ENCODE measurements at places on chromosomes 11 and 22. TPM values are rescaled to one million over a fixed set of nuclear protein-coding genes. Genes with fewer than 3 reads are reported as not detected.
A peak's percentile ranks its signal among the peaks of the same experiment; 100 is the strongest.

- no peak for DNase-seq
Observed at GRCh38 chr22:49306632-49307480, 520.8 kb downstream of the BRD1 start.

GRCh38 chr11:92663539-92663938 is 305.9 kb upstream of the MTNR1B start:
- no peak for DNase-seq

DNA sequence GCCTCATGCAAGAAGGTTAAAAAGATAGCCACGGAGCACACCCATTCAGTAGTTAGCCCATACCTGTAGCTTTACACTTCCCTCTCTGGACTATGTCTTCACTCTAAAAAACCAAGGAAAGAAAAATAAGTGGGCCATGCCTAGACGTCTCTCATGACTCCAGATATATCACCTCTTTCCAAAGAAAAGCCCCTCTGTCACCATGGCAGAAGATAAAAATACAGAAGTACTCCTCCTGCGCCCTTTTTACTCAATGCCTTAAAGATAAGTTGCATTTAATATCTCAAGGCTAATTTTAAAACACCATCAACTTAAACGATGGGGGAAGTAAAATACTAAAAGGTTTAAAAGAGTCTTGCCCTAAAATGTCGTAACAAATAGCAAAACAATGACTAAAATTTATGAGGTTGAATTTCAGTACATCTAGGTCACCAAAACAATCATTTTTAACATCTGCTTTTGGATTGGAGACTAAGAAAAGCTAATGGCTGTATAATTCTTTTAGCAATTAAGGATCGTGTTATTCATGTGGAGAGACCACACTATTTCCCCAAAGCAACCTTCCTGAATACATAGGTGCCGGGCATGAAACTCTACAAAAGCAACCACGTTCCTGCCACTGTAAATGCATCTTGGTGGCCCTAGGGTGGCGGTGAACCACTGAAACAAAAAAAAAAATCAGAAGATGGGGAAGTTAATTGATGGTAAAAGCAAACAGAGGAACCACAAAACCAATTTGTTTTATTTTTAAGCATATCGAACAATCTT is 46.0 kb downstream of the CELF1 start:
- peak; percentile 50 for DNase-seq

The RASL10A gene
- 0.32 TPM for total RNA-seq

- no peak for DNase-seq
Observed at GRCh38 chr22:33792832-33793231, 127.4 kb downstream of the LARGE1 start.

DNA sequence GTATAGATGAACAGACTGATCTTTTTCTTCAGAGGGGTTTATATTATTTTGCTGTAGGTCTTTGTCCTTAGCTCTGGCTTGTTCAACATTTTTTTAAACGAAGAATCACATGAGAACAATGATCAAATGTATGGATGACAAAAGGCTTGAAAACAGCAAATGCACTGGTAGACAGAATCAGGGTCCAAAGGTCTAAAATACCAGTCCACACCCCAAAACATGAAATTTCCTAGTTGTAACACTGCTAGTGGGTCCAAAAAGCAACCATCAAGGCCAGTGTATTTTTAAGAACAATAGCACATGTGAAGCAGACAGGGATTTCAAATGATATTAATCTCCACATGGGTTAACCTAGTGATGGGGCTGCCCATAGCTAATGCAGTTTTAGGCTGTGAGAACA is 162.0 kb downstream of the SWAP70 start:
- DNase-seq = no peak

GRCh38 chr11:86617502-86617901 is 54.9 kb downstream of the ME3 start:
- no peak for DNase-seq

The EFCAB6 gene
- total RNA-seq = 0.36 TPM

DNA sequence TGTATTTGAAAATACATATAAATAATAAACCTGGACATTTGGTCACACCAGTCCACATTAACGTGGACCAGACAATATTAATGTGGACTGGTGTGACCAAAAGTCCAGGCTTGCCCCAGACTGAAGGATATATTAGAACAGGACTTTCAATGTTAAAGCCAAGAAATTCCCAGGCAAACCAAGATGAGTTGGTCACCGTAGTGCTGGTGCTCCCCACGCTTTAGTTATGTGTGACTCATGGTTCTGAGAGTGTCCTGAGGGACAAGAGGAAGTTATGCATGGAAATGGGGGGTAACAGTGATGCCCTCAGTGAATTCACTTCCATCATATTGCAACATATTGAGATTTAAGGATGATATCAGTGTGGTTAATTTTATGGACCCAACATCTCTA is 31.4 kb downstream of the POU2AF1 start:
- DNase-seq = no peak

GRCh38 chr11:59710136-59710847 is 3.4 kb downstream of the OR10V1 start:
- DNase-seq = no peak

- DNase-seq = no peak
Observed at GRCh38 chr22:24937114-24937513, 9.4 kb downstream of the LHFPL7 start.

The GGTLC3 gene
- total RNA-seq = not detected

DNA sequence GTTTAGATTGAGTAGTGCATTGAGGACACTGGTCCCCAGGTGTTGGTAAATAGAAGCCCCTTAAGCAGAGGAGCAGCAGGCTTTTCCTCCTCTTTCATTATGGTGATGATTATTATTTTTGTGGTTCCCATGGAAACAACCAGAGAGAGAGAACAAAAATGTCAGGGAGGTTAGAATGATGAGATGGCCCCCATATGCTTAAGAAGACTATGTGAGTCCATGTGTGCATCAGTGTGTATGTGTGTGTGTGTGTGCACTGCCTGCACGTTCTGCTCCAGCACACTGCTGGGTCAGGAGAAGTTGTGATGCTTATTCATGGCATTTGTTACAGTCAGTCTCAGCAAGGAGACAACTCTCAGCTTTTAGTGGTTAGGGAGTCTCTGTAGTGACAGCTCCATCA is 724.2 kb downstream of the NTM start:
- no peak for DNase-seq

- no peak for DNase-seq
Observed at GRCh38 chr11:107337917-107338316, 119.7 kb downstream of the CWF19L2 start.

DNA sequence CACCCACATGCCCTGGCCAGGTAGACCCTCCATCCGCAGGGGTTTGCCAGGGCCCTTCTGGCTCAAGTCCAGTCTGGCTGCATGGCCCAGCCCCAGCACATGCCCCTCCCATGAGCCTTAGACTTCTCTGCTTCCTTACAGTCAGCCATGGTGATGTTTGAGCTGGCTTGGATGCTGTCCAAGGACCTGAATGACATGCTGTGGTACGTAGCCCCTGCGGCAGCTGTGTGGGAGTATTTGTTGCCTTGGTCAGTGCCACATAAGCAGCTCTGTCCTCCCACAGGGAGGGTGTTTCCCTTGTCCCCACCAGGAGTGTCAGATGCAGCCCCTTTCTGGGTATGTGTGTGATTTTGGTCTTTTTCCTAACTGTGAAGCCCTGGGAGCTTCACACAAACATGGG is 17.5 kb downstream of the CDC45 start:
- DNase-seq = no peak

The GNAZ gene
- 0.51 TPM for total RNA-seq

GRCh38 chr11:22079133-22079872 is 113.6 kb upstream of the ANO5 start:
- no peak for DNase-seq

Data from GM12878 (cell line).